Activated CD4-positive, alpha-beta T cell treated with anti-CD3 and anti-CD28 coated beads for 4 hours (primary cell): ENCODE measurements at places on chromosomes 16 and 17.

DNA sequence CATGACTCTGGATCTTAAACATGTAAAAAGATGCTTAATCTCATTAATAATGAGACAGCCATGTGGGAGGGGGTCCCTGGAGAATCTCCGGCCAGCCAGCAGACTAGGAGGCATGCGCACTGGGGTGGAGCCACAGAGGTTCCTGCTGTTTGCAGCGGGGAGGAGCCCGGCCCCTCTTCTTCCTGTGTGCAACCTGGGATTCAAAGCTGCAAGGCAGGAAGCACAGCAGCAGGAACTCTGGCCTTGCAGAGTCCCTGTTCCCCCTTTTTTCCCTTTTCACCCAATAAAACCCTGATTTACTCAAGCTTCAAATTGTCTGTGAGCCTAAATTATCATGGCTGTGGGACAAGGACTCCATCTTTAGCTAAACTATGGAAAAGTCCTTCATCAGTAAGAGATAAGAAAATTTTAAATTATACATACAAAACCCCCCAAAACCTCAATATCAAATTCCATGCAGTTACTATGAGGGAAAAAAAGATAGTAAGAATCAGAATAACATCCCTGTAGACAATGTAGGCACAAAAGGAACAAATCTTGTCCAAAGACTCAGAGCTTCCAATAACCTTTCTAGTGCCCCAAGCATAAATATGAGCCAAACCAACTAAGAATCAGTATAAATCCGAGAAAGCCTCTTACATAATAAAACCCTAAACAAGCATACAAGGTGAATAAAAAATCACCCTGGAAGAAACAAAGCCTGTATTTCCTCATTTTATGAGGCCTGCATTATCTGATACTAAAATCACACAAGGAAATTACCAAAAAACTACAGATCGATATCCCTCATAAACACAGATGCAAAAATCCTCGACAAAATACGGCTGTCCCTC lies 12.1 kb downstream of the CFDP1 start:
- DNase-seq, result peak; percentile 14

GRCh38 chr16:53945996-53946395 lies 242.0 kb downstream of the FTO start:
- no peak for DNase-seq

DNA sequence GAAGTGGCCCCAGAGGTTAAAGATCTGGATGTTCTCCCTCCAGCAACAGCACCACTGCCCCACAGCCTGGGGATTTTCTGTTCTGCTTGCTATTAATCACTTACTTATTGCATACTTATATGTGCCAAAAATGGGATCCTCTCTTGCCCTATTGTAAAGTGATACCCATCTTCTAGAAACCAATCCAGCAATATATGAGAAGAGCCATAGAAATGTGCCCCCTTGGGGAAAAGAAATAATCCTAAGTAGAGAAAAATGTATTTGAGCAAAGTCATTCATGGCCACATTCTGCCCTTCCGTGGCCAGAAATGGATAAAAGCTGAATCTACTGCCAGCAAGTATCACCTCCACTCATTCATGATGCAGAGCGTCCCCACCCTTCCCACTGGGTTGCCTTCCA lies 20.9 kb downstream of the SOST start:
- no peak for DNase-seq

- no peak for DNase-seq
These were observed 210.6 kb upstream of the KCNJ16 start for GRCh38 chr17:69864462-69864861.

DNA sequence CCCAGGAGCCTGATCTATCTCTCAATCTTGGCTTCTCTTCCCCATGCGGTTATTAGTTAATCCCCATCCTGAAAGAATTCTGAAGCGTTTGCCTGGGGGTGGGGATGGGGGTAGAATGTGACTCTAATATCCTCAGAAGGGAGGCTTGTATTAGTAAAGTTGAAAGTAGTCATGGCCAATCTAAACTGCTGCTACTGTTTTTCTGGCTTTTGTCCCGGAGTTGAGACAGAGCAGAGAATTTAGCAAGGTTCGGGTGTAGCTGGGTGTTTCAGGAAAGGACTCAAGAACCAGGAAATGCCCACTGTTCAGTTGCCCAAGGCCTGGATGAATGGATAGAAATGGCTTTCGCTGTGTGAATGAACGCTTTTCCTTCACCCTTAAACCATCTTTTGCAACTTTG lies 17.6 kb upstream of the ITGAM start:
- DNase-seq, result no peak

- DNase-seq, result no peak
These were observed 9.1 kb downstream of the ABCC12 start for GRCh38 chr16:48146710-48147109.

- no peak for DNase-seq
These were observed 655 bp downstream of the HIRIP3 start for GRCh38 chr16:29994600-29995323.

DNA sequence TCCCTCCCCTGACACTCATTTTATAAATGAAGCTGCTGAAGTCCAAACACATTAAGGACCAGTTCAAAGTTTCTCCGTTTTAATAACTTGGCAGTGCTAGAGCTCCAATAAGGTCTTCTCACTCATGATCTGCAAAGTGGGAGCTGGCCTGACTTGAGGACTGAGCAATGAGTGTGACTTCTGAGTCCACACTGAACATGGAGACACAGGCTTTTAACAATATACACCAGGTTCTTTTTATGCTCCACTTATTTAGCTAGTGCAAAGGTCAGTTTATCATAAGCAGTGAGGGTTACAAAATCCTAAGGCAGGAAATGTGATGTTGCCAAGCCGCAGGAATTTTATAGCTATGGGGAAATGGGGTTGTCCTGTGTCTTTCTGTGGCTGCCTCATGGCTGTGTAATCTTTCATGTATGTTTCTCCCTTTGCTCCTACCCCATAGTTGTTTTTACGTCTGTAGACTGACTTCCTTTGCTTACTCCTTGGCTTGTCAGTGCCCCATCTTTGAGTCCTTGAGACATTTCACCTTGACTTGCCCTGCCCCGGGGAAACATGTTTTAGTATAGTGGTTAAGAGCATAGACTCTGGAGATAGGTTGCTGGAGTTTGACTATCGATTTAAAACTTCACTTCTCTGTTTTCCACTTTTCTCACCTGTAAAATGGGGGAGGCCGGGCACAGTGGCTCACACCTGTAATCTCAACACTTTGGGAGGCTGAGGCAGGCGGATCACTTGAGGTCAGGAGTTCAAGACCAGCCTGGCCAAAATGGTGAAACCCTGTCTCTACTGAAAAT lies 12.2 kb upstream of the MMD start:
- DNase-seq, result no peak

DNA sequence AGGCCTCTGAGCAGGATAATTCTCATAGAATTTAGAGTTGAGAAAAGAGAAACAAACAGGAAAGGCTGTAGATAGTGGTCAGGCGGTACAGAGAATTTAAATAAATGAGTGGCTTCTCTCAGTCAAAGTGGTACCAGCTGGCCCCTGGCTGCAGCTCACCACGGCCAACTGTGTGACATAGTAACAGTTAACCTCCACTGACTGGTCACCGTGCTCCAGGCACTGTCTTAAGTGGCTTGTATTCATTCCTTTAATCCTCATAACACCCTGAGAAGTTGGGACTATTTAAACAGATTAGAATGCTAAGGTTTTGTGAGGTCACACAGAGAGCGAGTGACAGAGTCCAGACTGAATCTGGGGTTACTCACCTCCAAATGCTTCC lies 108.9 kb downstream of the GNAO1 start:
- DNase-seq, result no peak

- DNase-seq, result no peak
These were observed 12.2 kb downstream of the GNGT2 start for GRCh38 chr17:49198211-49198610.

DNA sequence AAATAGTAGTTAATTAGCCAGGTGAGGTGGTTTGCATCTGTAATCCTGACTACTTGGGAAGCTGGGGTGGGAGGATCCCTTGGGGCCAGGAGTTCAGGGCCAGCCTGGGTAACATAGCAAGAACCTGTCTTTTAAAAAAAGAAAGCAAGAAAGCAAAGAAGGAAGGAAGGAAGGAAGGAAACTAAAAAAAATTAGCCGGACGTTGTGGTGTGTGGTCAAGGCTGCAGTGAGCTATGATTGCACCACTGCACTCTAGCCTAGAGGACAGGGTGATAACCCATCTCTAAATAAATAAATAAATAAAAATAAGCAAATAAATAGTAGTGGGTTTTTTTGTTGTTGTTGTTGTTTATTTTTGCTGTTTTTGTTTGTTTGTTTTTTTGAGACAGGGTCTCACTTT lies 39.3 kb upstream of the MAP2K6 start:
- DNase-seq, result no peak

- DNase-seq, result peak; percentile 58
These were observed 1.0 kb upstream of the AIPL1 start for GRCh38 chr17:6435968-6436367.

DNA sequence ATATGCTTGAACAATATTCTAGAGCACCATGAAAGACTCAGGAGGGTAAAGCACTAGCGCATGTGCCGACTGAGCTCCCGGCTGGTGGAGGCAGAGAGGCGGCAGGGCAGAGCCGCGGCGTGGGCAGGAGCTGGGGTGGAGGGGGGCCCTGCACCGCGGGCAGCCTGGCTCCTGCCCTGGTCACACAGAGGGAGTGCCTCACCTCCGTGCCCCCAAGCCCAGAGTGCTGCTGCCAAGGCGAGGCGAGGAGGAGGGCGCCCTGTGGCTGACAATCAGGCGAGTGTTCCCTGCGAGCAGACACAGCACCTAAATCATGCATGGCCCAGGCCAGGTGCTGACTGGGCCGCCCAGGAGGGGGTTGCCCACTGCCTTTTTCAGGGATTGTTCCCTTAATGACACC lies 105.8 kb upstream of the TNRC6C start:
- DNase-seq, result no peak

DNA sequence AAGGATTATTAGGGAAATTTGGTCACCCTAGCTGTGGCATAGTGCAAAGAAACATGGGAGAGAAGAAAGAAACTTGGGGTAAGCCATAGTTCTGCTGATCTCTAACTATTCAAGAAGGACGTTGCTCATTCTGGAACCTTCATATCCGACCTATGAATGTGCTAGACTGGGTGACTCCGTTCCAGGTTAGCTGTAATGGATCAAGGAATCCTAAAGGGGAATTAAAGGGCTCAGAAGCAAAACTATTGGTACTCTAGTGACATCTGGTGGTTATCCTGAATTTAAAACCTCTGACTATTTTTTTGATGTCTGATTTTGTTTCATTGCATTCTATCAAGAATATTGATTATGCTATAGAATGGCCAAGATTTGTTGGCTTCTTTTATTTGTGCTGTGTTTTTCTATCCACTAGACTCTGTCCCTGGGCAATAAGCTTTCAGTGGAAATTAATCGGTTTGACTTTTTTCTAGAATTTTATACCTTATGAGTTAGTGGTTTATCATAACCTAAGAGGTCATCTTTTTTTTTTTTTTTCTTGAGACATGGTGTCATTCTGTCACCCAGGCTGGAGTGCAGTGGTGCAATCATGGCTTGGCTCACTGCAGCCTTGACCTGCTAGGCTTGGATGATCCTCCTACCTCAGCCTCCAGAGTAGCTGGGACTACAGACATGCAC lies 19.5 kb downstream of the PCTP start:
- DNase-seq, result no peak
